ENCODE measurements at places on chromosomes 13 and 19.

GRCh38 chr19:4375164-4376027, 25.0 kb downstream of the SH3GL1 start:
- peak; percentile 92 for DNase-seq

DNA sequence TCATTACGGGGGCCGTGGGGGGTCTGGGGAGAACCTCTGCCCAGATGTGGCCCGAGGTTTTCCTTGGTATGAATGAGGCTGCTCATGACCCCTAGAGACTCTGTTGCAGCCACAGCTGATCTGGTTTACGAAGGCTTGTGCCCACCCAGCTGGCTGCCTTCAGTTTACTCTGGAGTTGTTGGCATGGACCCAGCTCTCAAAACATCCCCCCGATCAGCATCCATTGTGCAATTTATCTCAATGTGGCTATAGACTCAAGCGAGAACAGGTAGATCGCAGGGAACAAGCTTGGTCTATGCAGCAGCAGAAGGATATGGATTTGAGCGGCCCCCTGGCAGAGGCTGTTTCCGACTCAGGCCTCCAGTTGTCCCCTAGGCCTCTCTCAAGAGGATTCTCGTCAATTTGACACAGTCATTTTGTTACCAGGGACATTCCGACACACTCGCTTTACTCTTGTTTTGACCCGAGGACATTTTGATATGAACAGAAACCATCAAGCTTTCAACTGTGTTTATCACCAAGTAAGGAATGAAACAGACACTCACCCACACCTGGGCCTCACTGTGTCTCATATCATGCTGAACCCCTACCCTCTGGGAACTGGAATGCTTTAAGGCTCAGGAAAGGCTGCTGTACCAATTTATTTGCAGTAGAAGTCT, 161.5 kb downstream of the KATNAL1 start:
- DNase-seq: no peak

DNA sequence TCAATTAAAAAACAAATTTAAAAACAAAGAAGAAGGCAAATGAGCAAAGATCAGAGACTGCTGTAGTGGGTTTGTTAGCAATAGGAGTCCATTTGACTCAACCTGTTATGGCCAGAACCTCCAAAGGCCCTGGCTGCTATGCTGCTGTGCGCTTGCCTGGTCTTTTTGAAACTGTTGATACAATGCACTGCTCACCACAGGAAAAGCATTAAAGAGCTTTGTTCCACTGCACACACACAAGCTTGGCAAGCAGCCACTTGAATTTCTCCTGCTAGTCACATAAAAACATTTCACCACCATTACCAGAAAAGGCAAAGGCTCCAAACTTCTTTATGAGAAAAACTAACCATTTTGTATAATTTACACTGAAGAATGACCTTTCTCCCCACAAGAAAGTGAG, 132.2 kb downstream of the FREM2 start:
- no peak for DNase-seq

DNA sequence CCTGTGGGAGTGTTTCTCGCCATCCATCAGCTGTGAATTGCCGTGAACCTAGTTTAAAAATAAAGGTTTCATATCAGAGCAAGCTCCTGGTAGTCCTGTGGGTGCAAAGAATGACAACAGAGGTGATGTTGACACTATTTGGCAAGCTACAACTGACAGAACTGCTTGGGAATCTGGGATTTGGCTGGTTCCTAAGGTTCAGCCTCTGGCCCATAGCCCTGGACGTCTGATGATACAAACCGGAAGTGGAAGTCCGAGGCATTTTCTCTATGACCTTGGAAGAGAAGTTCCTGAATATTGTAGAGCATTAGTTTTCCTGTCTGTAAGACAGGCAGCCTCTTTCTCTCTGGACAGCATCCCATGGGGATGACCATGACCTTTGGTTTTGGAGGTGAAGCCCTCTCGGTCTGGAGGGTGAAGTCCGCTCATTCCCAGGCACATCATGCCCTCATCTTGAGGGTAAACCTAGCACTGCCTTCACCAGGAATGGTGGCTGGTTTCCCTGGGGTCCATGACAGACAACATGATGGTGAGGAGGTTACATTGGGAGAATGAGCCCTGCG, 29.1 kb downstream of the GATAD2A start:
- no peak for DNase-seq

GRCh38 chr19:6239401-6239844, 40.4 kb downstream of the MLLT1 start:
- DNase-seq: no peak

GRCh38 chr13:112978561-112979405, 9.8 kb downstream of the MCF2L start:
- no peak for DNase-seq

DNA sequence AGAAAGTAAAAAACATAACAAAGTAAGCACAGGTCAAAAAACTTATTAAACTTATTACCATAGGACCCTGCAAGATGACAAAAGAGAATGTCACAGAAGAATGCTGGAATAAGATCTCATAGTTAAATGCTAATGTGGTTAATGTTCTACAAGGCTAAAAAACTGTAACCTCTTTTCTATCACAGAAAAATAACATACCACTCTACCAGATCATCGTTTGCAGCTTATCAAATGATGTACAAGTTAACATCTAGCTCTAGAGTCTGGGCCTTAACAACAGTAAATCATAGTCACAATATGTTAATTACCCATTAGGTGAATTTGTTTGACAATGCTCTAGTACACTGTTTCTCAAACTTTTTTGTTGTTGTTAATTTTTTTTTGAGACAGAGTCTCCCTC, 53.0 kb downstream of the NUFIP1 start:
- DNase-seq: no peak

DNA sequence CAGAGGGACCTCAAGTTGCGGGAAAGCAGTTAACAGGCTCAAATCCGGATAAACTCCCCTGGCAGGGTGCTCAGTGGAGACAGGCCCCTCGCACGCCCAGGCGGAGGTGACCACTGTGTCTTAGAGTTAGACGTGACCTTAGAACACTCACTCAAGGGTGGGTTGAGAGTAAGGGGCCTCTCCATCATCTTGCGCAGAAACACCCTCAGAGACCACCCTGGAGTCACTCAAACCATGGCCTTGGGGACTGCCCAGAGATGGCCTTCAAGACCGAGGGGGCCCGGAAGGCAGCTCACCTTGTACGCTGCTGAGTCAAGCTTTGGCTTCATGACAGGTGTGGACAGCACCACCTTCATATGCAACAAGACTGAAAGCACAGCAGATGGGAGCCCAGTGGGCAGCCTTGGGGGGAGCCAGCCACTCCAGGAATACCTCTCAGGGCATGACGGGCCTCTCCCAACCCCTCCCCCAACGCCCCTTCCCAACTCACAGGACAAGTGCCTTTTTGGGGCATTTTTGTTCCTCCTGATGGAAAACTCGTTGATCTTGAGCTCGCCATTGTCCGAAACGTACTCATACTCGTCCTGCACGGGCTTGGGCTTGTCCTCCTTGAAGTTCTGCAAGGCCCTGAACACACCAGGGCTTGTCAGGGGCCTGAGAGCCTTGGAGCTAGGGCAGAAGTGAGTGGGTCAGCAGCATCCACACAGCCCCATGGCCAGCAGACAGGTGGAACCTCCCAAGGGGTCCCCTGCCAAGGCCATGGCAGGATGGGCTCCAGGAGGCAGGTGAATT, 229.2 kb downstream of the TUBA3C start:
- DNase-seq: no peak

- DNase-seq: no peak
Observed at GRCh38 chr13:59643906-59644626, 519.7 kb downstream of the DIAPH3 start.

DNA sequence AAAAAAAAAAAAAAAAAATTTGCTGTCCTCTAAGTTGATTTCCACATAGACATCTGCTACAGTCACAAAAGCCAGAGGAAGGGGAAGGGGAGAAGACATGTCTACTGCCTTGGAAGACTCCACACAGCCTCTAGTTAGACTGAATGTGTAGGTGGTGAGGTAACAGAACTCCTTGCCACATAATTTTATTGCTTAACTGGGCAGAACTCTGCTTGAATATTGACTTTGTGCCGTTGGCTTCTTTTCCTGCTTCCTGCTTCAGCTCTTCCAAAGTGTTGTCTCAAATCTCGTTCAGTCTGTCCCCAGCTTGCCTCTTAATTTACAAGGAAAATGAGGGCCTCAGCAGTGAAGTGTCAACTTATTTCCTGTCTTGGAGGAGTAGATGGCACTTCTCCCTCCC, 37.1 kb downstream of the ESD start:
- DNase-seq: no peak

DNA sequence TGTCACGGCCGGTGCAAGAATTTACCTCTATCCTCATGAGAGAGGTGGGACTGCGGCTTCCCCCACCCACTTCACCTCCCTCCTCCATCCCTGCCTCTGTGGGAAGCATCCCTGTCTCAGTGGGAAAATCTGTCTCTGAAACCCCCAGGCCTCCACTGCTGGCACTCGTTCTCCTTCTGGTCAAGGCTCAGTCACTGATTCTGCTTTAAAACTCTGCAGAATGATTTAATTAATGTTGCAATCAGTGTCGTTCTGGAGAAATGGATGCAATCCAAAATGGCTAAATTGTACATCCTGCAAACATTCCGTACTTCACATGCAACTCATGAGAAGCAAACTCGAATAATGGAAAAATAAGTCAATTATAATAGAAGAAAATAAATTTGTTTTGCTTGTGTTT, 5.6 kb downstream of the RASL11A start:
- peak; percentile 65 for DNase-seq

DNA sequence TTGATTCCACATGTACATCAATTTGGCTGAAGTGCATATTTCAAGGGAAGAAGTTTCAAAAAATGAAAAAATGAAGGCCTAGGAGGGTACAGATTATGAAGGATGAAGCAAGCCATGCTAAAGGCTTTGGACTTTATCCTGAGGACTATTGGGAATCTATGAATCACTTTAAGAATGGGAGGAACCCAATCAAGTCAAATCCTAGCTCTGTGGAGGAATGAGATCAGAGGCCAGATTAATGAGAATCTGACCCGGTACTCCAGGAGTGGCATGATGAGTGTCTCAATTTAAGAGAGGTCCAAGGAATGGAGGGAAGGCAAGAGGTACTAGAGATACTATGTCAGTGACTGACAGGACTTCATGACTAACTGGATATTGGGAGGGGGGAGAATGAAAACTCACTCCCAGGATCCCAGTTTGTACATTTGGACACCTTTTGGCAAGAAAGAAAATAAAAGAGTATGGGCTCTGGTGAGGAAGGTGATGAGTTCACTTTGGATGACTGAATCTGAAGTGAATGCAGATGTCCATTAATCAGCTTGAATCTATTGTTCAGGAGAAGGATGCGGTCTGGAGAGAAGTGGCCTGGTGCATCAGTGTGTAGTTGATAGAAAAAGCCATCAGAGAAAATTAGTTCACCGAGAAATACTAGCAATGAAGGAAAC, 349.0 kb downstream of the EFNB2 start:
- peak; percentile 46 for DNase-seq

DNA sequence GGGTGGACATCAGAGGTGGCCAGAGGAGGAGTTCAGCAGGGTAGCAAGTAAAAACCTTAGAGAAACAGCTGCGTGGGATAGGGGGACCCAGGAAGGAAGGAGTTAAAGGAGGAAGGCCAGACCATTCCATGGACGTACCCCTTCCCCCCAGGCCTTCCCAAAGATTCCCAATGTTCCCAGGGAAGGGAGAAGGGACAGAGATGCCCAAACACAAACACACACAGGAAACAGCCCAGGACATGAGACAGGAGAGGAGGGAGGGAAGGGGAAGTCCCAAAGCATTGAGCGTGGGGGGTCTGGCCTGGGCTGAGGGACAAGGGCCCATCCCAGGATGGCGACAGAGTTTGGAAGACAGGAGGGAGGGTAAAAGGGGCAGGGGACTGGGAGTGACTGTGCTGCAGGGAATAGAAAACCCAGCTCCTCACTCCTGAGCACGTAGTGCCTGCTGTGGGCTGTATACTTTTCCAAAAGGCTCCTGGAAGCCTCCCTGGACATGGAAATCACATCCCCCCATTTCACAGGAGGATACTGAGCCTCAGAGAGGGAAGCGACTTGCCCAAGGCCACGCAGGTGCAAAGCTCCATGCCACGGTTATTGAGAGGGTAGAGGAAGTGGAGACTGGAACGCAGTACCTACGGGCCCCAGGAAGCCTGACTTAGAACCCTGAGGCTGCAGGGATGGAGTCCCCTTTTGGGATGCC, 1.1 kb downstream of the SYDE1 start:
- peak; percentile 45 for DNase-seq

- DNase-seq: peak; percentile 1
Observed at GRCh38 chr19:24159707-24160106, 72.7 kb downstream of the ZNF254 start.

DNA sequence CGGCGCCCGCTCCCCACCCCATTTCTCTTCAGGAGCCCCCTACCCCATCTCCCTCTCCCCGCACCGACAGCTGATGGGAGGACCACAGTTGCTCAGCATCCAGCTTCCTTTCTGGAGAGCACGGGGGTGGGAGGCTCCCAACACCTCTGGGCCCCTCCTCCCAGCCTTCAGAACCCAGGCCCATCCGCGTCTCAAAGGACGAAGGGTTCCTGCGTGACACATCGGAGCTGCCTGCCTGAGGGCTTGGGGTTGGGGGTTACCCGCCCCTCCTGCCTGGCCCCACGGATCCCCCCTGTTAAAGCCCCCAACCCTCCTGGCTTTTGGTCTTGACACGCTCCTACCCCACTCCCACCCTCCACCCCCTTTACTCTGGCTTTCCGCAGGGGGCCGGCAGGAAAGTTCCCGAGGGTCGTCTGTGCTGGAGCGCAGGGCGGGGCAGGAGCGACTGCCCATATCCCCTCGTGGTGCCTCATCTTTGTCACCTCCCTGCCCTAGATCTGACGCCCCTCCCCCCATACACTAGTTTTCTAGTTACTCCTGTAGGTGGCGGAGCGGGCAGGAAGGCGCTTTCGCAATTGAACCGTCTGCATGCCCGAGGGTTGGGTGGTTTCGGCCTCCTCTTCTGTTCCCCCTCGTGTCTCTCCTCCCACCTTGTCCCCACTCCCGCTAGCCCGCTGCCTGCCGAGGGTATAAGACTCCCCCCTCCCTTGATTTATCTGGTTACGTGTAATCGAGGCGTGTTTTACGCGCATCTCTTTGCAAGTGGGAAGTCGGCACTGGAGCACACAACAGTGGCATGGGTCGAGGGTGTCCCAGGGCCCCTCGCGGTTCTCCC, 924 bp downstream of the TRAPPC5 start:
- DNase-seq: peak; percentile 74

- no peak for DNase-seq
Observed at GRCh38 chr13:46142776-46143175, 37.9 kb upstream of the CPB2 start.

DNA sequence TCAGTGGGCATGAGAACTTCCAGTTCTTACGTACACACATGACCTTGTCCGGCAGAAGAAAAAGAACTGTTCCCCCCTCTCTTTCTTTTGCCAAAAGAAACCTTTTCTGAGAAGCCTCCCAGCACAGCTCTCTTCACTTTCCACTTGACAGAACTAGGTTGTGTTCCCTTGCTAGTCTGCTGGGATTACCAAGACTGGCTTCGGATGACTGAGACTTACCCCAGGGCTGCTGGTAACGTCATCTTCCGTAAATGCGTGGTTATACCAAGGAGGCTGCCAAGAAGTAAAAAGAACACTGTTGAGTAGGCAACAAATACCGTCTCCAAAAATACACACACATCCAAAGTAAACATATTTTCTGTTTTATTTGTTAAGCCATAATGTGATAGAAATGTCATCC, 908.2 kb downstream of the EFNB2 start:
- peak; percentile 58 for DNase-seq

All from foreskin fibroblast (primary cell).